Vagina (tissue), 2 donors: ENCODE measurements at places on chromosomes 3 and 15. TPM values are rescaled to one million over a fixed set of nuclear protein-coding genes. Genes with fewer than 3 reads are reported as not detected.

DNA sequence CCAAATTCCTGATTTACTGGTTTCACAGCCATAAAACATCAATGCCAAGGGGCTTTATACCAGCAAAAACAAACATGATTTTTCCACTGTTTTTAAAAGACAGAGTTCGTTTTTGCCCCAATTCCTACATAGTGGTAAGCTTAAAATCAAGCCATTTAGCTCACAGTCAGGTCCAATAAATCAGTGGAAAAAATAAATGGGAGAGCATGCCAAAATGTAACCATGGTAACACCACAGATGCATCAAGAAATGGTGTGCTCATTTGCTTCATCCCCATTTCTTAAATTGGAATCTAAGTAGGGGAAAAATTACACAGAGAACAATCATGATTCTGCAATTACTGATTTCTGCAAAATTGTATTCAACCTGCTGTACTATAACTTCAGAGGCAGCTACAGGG is 418.8 kb downstream of the MAGI1 start:
- no peaks in the 10 kb centered on the region for H3K27me3 ChIP-seq
- H3K4me1 ChIP-seq = peaks cover 4% of the 10 kb centered on the region
- no peaks in the 10 kb centered on the region for H3K36me3 ChIP-seq

The FAM174B gene
- total RNA-seq = 4.9 TPM

DNA sequence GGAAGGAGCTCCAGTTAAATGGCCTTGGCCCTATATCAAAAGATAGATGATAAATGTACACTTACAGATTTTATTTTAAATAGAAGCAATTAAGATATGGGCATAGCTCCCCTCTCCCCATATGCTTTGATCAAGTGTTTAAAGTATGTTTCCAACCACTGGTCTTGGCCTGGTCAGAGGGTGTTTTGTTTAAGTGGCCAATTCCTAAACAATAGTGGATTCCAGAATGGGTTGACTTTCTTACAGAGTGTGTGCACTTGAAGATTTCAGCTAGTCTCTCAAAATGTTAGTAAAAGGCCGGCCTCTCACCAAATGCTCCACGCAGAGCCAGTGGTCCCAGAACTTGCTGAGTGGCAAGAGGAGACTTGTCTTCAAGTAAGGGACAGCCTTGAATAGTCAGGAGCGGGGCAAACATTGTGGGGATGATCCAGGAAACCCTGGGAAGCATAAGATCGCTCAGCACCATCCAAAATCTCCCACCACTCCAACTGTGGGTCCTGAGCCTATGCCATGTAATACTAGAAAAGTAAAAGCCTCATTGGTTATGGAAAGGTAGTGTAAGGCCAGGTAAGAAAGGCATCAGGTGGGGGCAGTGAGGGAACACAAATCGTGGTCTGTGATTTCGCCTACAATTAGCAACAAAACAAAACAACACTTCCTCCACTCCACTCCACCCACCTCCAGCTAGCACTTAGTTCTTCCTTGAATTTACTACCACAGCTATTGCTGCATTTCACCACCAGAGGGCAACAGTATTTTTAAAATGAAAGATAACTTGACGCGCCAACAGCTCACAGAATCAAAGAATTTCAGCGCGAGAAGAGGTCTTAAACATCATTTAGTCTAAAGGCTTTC is 4.8 kb downstream of the RARRES1 start:
- no peak for DNase-seq
- H3K27ac ChIP-seq = peak overlapping the region; percentile 48
- no peak overlapping the region for H3K4me3 ChIP-seq

The TM4SF18 gene
- 10.1 TPM for total RNA-seq

GRCh38 chr3:127735767-127736693 is 63.3 kb downstream of the ABTB1 start:
- H3K27ac ChIP-seq = peak overlapping the region; percentile 68
- DNase-seq = no peak
- H3K36me3 ChIP-seq = no peaks in the 10 kb centered on the region
- H3K4me1 ChIP-seq = peaks cover 42% of the 10 kb centered on the region

- no peak for DNase-seq
- no peak overlapping the region for H3K4me3 ChIP-seq
- H3K4me1 ChIP-seq = peaks cover 32% of the 10 kb centered on the region
Observed at GRCh38 chr3:44478606-44479094, 1.2 kb upstream of the ZNF445 start.

DNA sequence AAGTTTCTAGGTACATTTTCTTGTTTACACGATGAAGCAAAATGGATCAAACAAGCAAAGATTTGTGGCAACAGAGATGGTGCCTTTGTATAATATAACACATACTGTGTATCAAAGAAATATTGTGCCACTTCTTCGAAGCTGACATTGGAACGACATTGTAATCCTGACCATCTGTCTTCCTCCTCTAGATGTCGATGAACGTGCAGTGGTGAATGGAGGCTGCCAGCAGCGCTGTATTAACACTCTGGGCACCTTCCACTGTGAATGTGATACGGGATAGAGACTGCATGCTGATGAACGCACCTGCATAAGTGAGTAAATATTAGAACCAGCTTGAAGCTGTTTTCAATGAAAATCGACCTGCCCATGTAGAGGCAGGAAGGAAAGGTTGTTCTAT is 613.3 kb upstream of the GOLIM4 start:
- H3K27me3 ChIP-seq = no peaks in the 10 kb centered on the region
- H3K36me3 ChIP-seq = no peaks in the 10 kb centered on the region
- no peak overlapping the region for H3K27ac ChIP-seq
- no peaks in the 10 kb centered on the region for H3K4me1 ChIP-seq
- H3K4me3 ChIP-seq = no peak overlapping the region

DNA sequence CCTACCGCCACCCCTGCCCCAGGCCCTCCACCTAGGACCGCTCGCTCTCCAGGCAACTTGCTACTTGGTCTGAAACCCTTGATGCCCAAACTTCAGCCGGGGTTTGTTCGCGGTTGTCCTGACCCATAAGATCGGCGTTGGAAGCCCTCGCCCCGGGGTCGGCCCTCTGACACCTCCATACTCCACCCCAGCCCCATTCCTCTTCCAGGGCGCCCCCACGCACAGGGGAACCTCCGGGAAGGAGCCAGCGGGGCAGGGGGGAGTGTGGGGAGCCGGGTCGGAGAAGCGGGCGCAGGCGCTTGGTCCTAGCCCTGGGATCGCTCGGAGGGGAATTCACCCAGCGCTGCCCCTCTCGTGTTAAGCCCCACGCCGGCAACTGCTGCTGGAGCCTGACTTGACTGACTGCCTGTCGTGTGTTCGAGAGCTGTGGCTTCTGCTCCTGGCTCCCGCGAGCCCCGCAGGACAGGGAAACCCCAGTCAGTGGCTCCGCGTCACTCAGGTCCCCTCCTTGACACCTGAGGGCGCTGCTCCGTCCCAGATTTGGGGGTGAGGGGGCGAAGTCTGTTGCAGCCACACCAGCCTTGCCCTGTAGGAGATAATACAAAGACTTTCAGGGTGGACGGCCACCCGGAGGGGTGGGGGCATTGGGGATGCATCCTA is 675 bp downstream of the RYR3 start:
- H3K27me3 ChIP-seq = no peaks in the 10 kb centered on the region
- no peak overlapping the region for H3K27ac ChIP-seq
- H3K36me3 ChIP-seq = no peaks in the 10 kb centered on the region
- H3K4me1 ChIP-seq = no peaks in the 10 kb centered on the region
